Dermis lymphatic vessel endothelial cell (primary cell): ENCODE measurements at places on chromosomes 3 and 15. TPM values are rescaled to one million over a fixed set of nuclear protein-coding genes. Genes with fewer than 3 reads are reported as not detected.

MESP2 gene
- total RNA-seq = not detected in 2 replicates

SPINT1 gene
- total RNA-seq = 0.33 and 0.34 TPM in 2 replicates

DUOXA2 gene
- not detected in 2 replicates for total RNA-seq

LRRC31 gene
- not detected in 2 replicates for total RNA-seq

ALDH1L1 gene
- total RNA-seq = 0.09 TPM in 1 of 2 replicates, not detected in the other

CCR9 gene
- total RNA-seq = not detected in 2 replicates

MKRN3 gene
- total RNA-seq = under 0.01 and 0.65 TPM in 2 replicates

ANKUB1 gene
- total RNA-seq = not detected in 2 replicates

GOLGA8K gene
- 0.26 and 0.33 TPM in 2 replicates for total RNA-seq

C3orf20 gene
- under 0.01 TPM in 2 replicates for total RNA-seq

ITGA11 gene
- 9.8 and 13.9 TPM in 2 replicates for total RNA-seq

TXNRD3 gene
- total RNA-seq = 11.1 and 16.2 TPM in 2 replicates

SNX22 gene
- total RNA-seq = 0.11 and 0.17 TPM in 2 replicates

A4GNT gene
- total RNA-seq = not detected in 2 replicates

GABRA5 gene
- total RNA-seq = not detected in 2 replicates

NMNAT3 gene
- total RNA-seq = 0.65 and 1.8 TPM in 2 replicates

RNU5B-1 gene
- not detected in 2 replicates for total RNA-seq

FBLN2 gene
- 7.4 and 7.7 TPM in 2 replicates for total RNA-seq

MYO9A gene
- total RNA-seq = 29.8 and 33.7 TPM in 2 replicates

CCDC13 gene
- total RNA-seq = 0.22 and 0.26 TPM in 2 replicates

PLAAT1 gene
- 0.09 TPM in 1 of 2 replicates, not detected in the other for total RNA-seq

ABI3BP gene
- total RNA-seq = 6.0 and 6.2 TPM in 2 replicates

ALS2CL gene
- 4.0 and 7.0 TPM in 2 replicates for total RNA-seq

PTPRG gene
- 9.1 and 13.6 TPM in 2 replicates for total RNA-seq

ADAMTS17 gene
- 0.17 and 0.33 TPM in 2 replicates for total RNA-seq

BBX gene
- total RNA-seq = 33.4 and 47.6 TPM in 2 replicates

TTC21A gene
- total RNA-seq = 1.3 and 1.4 TPM in 2 replicates

MED12L gene
- under 0.01 and 0.17 TPM in 2 replicates for total RNA-seq

EPHB3 gene
- under 0.01 and 0.09 TPM in 2 replicates for total RNA-seq

GOLGA8R gene
- total RNA-seq = 0.33 and 0.60 TPM in 2 replicates

NANOGP8 gene
- not detected in 2 replicates for total RNA-seq

EPHA3 gene
- under 0.01 and 0.11 TPM in 2 replicates for total RNA-seq

TRANK1 gene
- total RNA-seq = 6.1 and 8.9 TPM in 2 replicates

KNG1 gene
- total RNA-seq = not detected in 2 replicates

NOX5 gene
- under 0.01 and 0.09 TPM in 2 replicates for total RNA-seq

ROPN1B gene
- not detected in 2 replicates for total RNA-seq

SERINC4 gene
- total RNA-seq = 0.11 TPM in 1 of 2 replicates, not detected in the other

HACD3 gene
- total RNA-seq = 82.5 and 111 TPM in 2 replicates

SPINK8 gene
- total RNA-seq = not detected in 2 replicates

CCDC9B gene
- 11.8 and 12.4 TPM in 2 replicates for total RNA-seq

USP50 gene
- 0.17 TPM in 1 of 2 replicates, not detected in the other for total RNA-seq

LMOD3 gene
- not detected in 2 replicates for total RNA-seq

ZCWPW2 gene
- 0.22 and 0.43 TPM in 2 replicates for total RNA-seq

LPP gene
- 29.3 and 43.6 TPM in 2 replicates for total RNA-seq
